ENCODE measurements at places on chromosomes 13 and 19.

- DNase-seq: peak; percentile 65
These were observed 118.1 kb upstream of the FRY start for GRCh38 chr13:31913459-31913858.

DNA sequence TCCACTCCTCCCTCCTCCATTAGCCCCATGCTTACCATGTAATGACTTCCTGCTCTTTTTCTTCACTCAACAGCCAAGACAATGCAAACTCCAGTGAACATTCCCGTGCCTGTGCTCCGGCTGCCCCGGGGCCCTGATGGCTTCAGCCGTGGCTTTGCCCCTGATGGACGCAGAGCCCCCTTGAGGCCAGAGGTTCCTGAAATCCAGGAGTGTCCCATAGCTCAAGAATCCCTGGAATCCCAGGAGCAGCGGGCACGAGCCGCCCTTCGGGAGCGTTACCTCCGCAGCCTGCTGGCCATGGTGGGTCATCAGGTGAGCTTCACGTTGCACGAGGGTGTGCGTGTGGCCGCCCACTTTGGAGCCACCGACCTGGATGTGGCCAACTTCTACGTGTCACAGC is 2.9 kb upstream of the PPP1R37 start:
- no peak for DNase-seq

- no peak for DNase-seq
These were observed 42.5 kb downstream of the F2RL3 start for GRCh38 chr19:16931306-16931705.

DNA sequence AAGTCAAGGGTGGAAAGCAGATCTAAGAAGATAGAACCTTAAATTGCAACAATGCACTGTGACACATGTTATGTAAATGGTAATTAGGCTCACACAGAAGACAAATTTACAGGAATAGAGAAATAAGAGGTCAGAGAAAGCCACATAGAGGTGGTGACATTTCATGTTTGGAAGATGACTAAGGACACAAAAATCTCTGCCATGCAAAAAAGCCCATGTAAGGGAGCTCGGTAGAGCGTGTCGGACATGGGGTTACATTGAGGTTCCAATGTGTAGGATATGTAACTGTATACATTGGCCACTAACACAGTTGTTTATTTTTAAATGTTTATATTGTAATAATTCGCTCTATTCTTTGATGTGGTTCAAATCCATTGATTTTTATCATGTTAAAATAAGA is 33.7 kb downstream of the SUGT1 start:
- peak; percentile 30 for DNase-seq

DNA sequence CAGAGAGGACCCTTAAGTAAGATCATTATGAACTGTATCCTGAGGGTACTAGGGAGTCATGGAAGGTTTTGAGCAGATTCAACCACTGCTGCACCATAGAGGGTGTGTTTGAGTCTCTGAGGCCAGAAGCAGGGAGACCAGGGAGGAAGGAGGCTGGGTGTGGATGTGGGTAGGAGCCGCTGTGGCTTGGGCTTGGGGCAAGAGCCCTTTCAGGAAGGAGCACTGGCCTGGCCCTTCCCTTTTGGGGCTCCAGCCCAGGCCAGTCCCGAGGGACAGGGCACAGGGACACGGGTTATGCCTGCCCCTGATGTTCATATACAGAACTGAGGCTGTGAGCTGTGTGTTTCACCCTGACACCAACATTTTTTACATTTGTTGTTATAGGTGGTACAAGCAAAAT is 7.2 kb downstream of the CIC start:
- DNase-seq: no peak

DNA sequence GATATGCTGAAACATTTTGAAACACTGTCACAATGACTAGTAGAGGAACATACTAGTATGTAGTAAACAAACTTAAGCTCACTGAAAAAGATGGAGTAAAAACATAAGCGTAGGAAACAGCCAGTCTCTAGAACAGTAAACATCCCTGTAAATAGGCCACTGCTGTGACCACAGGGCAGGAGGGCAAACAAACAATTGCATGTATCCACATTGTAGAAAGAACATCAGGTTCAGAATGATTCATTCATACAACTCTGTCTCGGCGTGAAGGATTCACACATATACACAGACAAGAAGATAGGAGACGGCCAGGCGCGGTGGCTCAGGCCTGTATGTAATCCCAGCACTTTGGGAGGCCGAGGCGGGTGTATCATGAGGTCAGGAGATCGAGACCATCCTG is 390.1 kb downstream of the IRS2 start:
- no peak for DNase-seq

Data from EH (cell line).